Iris pigment epithelial cell (primary cell): ENCODE measurements at places on chromosomes 16 and 17.
A peak's percentile ranks its signal among the peaks of the same experiment; 100 is the strongest.

GRCh38 chr17:81341516-81342268, 46.6 kb upstream of the SLC38A10 start:
- peak; percentile 38 for DNase-seq

- DNase-seq, result no peak
Measured at GRCh38 chr17:5126719-5127488, 11.1 kb downstream of the USP6 start.

DNA sequence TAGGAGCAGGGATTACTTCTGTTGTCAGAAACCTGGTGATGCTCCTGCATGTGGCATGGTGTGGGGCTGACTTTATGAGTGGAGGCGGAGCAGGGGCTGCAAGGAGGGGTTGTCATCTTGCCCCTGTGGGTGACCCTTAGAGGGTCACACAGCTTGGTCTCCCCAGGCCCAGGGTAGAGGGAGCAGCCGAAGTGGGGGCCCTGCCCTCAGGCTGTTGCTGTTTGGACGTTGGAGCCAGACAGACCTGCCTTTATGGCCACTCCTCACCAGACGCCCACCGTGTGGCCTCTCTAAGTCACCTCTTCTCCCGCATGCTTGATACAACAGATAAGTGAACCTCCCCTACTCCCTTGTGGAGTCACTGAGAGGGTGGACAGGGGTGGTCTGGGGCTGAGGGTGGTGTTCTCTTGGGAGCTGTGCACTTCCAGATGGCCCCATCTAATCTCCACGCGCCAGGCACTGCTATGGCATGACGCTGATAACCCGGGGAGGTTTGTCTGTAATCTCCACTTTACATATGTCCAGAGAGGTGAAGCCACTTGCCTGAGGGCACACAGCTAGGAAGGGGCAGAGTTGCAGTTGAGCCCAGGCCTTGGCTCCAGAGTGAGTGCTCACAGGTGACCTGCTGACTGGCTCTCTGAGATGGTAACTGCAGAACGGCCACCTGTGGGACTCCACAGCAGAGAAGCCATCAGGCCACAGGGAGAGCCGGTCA, 10.0 kb downstream of the MAP2K3 start:
- no peak for DNase-seq

GRCh38 chr16:66120656-66121055, 245.8 kb upstream of the CDH5 start:
- DNase-seq, result peak; percentile 31

- DNase-seq, result no peak
Measured at GRCh38 chr16:65984296-65984695, 382.2 kb upstream of the CDH5 start.

GRCh38 chr17:40796846-40797245, 2.9 kb downstream of the KRT28 start:
- no peak for DNase-seq

- DNase-seq, result no peak
Measured at GRCh38 chr16:66692341-66692740, 4.2 kb downstream of the CMTM4 start.

- DNase-seq, result no peak
Measured at GRCh38 chr16:58464916-58465731, 34.8 kb upstream of the NDRG4 start.

- DNase-seq, result peak; percentile 28
Measured at GRCh38 chr17:7383742-7384488, 3.0 kb downstream of the TNK1 start.

- DNase-seq, result no peak
Measured at GRCh38 chr16:68244481-68244902, 681 bp upstream of the PLA2G15 start.

DNA sequence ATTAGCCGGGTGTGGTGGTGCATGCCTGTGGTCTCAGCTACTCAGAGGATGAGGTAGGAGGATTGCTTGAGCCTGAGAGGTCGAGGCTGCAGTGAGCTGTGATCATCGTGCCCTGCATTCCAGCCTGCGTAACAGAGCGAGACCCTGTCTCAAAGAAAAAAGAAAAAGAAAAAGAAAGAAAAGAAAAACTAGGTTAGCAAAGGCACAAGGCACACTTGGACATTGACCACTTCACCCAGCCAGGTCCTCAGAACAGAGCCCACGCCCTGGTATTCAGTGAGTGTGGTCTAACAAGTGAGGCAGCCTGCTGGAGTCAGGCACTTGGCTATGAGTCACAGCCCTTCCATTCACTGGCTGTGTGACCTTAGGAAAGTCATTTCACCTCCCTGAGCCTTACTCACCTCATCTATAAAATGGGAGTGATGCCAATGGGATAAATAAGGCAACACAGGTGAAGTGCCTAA, 10.4 kb downstream of the MILR1 start:
- DNase-seq, result peak; percentile 85

- no peak for DNase-seq
Measured at GRCh38 chr16:86077243-86077940, 178.4 kb downstream of the IRF8 start.

GRCh38 chr16:88292007-88292970, 90.5 kb upstream of the ZNF469 start:
- peak; percentile 35 for DNase-seq

GRCh38 chr17:47731396-47731795, 1.6 kb upstream of the TBX21 start:
- no peak for DNase-seq

DNA sequence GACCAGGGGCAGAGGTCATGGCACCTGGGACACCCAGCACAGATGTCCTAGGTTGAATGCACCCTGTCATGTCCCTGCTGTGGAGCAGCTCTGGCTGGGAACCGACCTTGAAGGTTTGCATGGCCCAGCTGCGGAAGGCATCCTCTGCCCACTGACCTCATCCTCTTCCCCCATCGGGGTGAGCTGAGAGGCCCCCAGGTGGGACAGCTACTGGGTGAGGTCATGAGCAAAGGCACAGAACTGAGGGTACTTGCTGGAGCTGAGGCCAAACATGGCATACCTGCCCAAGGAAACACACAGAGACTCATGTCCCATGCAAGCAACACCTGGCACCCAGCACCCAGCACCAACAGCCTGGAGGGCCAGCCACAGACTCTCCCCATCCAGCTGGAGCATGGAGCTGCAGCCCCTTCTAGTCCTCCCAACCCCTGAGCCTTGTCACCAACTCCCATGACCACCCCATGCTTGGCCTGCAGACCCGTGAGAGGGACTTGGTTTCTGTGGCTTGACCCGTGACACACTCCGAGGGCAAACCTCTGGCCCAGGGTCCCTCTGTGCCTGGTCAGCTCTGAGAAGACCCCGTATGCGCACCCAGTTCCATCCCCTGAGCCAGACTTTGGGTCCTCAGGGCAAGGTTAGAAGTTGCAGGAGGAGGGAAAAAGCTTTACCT, 33.1 kb downstream of the LGALS9 start:
- DNase-seq, result no peak

DNA sequence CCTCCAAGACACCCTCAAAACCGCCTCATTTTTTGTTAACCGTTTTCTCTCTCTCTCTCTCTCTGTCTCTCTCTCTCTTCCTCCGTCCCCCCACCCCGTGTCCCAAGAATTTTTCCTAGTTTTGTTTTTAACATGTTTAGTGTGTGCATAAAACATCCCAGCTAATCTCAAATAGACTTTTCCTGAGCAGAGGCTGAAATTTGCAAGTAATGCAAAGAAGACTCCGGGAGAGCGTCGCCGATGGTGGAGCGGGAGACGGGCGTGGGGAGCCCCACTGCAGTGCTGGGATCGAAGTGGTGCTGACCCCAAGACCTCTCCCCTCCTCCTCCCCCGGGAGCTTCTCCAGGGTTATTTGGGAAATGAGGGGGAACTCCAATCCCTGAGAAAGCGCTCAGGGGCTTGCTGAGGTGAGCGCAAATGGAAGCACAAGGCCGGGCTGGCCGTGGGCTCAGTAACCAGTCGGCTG, 4.7 kb upstream of the DLX4 start:
- DNase-seq, result no peak

DNA sequence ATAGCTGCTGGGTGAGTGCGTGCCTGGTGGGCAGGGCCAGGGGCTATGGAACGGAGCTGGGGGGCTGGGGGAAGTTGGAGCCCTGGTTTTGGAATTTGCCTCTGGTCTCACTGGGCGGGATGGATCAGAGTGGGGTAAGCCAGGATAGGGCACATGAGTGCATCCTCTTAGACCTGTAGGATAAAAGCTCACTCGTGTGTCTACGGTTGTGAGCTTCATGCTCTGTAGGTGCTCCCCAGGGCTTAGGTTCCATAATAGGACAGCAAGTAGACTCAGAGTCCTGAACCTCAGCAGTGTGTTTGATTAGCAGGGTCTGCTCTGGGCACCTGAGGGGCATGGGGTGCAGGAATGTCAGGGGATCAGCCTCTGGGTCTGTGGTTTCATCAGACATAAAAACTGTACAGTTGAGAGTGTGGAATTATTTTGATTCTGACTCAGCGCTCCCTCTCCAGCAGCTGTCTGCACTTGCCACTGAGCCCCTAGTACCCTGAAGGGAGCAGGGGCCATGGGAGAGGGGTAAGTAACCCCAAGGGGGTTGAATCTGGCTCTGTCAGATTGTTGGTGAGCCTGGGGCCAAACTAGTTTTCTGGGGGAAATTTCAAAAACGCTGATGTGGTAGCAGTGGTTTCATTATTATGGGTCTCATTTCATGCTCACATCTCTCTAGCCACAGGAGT, 84.2 kb upstream of the LGALS9 start:
- peak; percentile 46 for DNase-seq

DNA sequence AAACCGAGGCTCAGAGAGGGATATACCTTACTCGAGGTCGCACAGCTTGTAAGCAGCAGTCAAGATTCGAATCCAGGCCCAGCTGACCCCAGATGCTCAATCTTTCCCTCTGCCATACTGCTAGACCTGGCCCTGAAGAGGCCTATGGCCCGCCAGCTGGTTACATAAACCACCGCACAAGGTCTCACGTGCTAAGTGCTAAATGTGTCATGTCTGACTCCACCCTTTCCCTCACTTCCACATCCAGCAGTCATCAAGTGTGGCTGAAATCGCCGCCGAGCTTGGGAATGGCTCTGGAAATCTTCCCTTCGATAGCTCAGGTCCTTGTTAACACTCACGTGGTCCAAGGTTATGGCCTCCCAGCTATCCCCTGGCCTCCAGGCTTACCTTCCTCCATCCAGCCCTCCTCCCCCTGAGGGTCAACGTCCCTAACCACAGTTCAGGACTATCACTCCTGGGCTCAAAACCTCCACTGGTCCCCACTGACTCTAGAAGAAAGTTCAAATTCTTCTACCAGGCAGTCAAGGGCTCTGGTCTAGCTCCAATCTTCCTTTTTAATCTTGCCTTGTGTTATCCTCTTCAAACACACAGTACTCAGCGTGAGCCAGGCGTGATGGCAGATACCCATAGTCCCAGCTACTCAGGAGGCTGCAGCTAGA, 3.5 kb downstream of the ZBTB4 start:
- DNase-seq, result no peak

- no peak for DNase-seq
Measured at GRCh38 chr16:8720080-8720966, 45.9 kb downstream of the ABAT start.

DNA sequence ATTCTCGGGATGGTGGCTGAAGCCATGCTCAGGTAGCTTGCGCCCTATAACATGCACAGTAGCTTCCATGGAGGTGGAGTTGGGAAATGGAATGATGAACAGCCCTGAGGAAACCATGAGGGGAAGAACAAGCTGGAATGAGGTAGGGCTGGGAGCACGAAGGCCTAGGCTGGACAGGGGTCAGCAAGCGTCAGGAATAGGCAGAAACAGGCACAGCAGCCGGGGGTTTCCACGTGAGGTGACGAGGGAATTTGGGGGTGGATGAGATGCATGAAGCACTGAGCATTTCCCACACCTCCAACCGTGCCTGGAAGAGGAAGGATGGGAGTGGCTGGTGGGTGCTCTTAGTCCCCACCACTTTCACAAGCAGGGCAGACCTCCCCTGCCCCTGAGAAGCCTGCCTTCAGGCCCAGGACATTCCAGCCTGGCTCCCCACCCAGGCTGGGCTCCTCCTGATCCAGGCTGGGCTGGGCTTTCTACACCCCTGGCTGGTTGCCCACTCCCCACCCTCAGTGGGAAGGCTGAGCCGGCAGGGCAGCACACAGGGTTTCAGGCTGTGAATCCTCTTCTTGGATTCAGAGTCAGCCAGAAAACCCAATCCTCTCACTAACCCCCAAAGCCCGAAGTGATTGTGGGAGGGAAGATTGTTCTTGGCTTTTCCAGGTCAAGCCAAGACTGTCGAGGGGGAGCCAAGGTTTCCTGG, 21.9 kb downstream of the PLEKHG4 start:
- DNase-seq, result no peak

DNA sequence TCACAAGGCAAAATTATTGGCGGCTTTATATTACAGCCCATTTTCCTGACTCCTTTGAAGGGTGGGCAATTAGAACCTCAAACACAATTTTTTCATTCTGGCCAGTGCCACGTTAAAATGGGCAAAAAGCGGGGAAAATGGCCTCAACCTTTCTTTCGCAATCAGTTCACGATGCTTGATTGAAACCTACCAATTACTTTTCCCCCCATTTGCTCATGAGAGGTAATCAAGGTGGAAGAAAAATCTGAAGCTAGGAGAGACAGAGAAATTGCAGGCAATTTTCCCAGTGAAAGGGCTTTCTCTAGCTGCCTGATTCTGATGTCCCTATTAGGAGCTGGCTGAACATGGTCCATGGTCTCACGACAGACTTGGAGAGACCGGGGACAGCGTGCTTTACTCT, 215.1 kb downstream of the SLC39A11 start:
- DNase-seq, result no peak

DNA sequence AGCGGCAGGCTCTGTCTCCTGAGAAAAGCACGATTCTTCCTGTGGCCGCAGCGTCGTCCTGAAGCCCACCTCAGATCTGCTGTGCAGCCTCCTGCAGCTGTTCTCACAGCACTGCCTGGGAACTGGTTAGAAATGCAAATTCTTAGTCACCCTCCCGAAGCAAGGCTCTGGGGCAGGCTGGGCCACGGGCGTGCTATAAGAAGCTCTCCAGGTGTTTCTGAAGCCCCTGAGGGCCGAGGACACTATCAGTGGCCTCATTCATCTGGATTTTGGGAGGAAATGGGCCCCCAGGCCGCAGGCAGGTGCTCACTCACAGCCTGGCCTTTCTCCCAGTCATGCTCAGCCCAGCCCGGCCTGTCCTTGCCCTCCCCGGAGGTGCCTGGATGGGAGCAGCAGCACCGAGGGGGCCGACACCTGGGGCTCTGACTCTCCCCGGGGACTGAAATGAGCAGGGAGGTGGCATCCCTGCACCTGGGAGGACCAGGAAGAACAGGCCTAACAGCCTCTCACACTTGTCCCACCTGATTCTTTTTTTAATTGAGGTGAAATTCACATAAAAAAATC, 10.4 kb upstream of the NLRC3 start:
- DNase-seq, result no peak
